SJCRH30 (cell line): ENCODE measurements at places on chromosomes 3 and 15. TPM values are rescaled to one million over a fixed set of nuclear protein-coding genes. Genes with fewer than 3 reads are reported as not detected.

GRCh38 chr3:124576565-124577493 is 153.4 kb upstream of the UMPS start:
- no peaks in the 10 kb centered on the region for H3K27me3 ChIP-seq
- no peak overlapping the region for H3K27ac ChIP-seq
- no peaks in the 10 kb centered on the region for H3K36me3 ChIP-seq
- H3K4me3 ChIP-seq: no peak overlapping the region
- H3K4me1 ChIP-seq: peaks cover 8% of the 10 kb centered on the region
- no peak for DNase-seq

GRCh38 chr3:27726240-27726639 is 4.1 kb upstream of the EOMES start:
- no peaks in the 10 kb centered on the region for H3K36me3 ChIP-seq
- H3K4me3 ChIP-seq: no peak overlapping the region
- no peaks in the 10 kb centered on the region for H3K4me1 ChIP-seq

GRCh38 chr3:42678447-42678846 is 6.9 kb upstream of the KLHL40 start:
- no peaks in the 10 kb centered on the region for H3K36me3 ChIP-seq
- H3K27ac ChIP-seq: no peak overlapping the region
- peaks cover 18% of the 10 kb centered on the region for H3K4me1 ChIP-seq

DNA sequence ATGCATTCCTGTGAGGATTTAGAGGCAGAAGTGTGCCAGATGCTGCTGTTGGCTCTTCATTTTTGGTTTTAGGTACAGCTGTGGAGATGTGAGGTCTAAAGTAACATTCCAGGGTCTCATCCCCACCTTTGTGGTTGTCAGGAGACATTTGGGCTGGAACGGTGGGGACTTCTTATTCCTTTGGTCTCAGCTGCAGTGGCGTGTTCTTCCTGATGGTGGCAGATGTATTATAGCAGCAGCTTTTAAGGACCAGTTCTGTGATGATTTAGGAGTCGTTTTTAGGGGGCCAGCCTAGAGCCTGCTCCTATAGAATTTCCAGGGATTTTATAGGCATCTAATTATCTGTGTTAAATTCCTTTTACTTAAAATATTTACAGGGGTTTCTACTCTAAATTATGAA is 221.0 kb upstream of the EOMES start:
- no peaks in the 10 kb centered on the region for H3K27me3 ChIP-seq
- no peaks in the 10 kb centered on the region for H3K36me3 ChIP-seq
- DNase-seq: peak; percentile 5
- H3K4me1 ChIP-seq: peaks cover 9% of the 10 kb centered on the region
- H3K4me3 ChIP-seq: no peak overlapping the region

DNA sequence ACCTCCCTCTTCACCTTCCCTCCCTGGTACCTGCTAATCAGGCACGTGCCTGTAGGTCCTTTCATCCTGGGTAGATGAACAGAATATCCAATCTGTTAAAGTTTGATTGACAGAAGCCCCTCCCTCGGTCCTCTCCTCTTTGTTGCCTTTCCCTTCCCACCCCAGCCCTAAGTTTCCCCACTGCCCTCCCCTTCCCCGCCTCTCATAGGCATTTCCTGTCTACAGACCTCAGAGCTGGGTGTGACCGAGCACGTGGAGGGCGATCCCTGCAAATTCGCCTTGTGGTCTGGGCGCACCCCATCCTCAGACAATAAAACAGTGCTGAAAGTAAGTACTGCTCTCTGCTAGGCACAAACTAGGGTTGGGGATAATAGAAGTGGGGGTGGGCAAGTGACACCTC is 239.2 kb upstream of the UMPS start:
- no peak overlapping the region for H3K27ac ChIP-seq
- no peaks in the 10 kb centered on the region for H3K4me1 ChIP-seq
- no peak for DNase-seq

NOX5 gene
- not detected in 2 replicates for total RNA-seq

SSUH2 gene
- 0.30 and 0.53 TPM in 2 replicates for total RNA-seq
